ENCODE measurements at places on chromosomes 12 and 14. TPM values are rescaled to one million over a fixed set of nuclear protein-coding genes. Genes with fewer than 3 reads are reported as not detected.

The CAPZA3 gene
- total RNA-seq, result not detected

The ANKS1B gene
- 0.07 TPM for total RNA-seq

The TMPO gene
- 60.1 TPM for total RNA-seq

The SMIM41 gene
- total RNA-seq, result not detected
